Sigmoid colon (tissue), 7 donors: ENCODE measurements at places on chromosomes 4 and X. TPM values are rescaled to one million over a fixed set of nuclear protein-coding genes. Genes with fewer than 3 reads are reported as not detected.

MAGEE2 gene
- not detected for total RNA-seq

RP2 gene
- 8.9 TPM for total RNA-seq

DNA sequence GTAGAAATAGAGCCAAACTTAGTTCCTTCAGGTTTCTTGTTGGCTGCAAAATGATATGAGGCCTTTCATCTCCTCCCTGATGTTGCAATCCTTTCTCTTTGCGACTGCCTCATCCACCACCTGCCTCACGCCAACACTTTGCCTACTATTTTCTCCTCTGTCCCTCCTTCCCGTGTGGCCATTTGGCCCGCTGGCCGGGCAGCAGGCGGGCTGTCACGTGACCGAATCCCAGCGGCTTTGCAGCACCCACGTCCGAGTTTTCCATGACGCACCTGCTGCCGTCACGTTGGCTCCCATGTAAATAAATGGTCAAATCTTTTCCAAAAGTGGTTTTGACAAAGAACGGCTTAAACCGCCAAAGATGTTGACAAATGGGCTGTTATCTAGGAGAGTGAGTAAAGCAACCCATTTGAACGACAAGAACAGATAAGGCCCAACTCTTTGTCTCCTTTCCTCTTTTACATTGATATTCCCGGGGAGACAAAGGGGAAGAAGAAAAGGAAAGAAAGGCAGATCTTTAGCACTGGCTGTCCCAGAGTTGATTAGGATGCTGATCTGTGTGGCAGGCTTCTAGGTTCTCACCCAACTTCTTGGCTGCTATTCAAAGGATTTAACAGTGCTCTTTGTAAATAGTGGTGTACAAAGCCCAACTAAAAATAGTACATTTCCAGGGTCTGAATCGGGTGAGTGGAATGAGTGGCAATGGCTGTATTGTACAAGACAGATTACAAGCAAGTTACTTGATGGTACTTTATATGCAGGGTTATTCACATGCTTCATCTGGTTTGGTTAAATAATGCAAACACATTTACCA is 174.2 kb upstream of the JADE1 start:
- H3K27me3 ChIP-seq, result no peaks in the 10 kb centered on the region
- H3K27ac ChIP-seq, result no peak overlapping the region
- no peak overlapping the region for H3K4me3 ChIP-seq
- H3K36me3 ChIP-seq, result no peaks in the 10 kb centered on the region

CT45A3 gene
- total RNA-seq, result not detected

FGG gene
- total RNA-seq, result not detected

- H3K36me3 ChIP-seq, result no peaks in the 10 kb centered on the region
- H3K4me1 ChIP-seq, result no peaks in the 10 kb centered on the region
- no peak for DNase-seq
- no peaks in the 10 kb centered on the region for H3K27me3 ChIP-seq
Observed at GRCh38 chrX:56744996-56745395, 16.0 kb downstream of the NBDY start.

GRCh38 chr4:118557298-118557851 is 127.8 kb upstream of the METTL14 start:
- no peak for DNase-seq
- no peak overlapping the region for H3K27ac ChIP-seq
- H3K4me3 ChIP-seq, result no peak overlapping the region

RADX gene
- 5.1 TPM for total RNA-seq

- no peak overlapping the region for H3K4me3 ChIP-seq
- H3K4me1 ChIP-seq, result no peaks in the 10 kb centered on the region
- no peak for DNase-seq
- H3K36me3 ChIP-seq, result no peaks in the 10 kb centered on the region
- H3K27me3 ChIP-seq, result no peaks in the 10 kb centered on the region
- no peak overlapping the region for H3K27ac ChIP-seq
Observed at GRCh38 chr4:65696436-65696835, 26.1 kb upstream of the EPHA5 start.

DNA sequence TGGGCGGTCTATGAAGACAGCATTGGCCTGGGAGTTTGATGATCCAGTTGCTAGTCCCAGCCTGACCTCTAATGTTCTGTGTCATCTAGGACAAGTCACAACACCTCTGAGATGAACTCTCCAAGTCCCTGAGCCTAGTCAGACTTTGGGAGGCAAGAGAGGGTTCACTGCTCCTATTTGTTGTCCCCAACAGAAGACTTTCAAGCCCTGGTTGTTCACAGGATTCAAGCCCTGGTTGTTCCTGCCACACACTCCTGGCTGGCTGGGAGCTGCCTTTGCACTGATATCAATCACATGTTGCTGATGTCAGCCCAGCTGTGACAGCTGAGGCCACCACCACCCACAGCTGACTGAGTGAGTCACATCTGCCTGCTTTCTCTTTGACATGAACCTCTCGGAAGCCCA is 253.2 kb upstream of the RASGEF1B start:
- H3K27me3 ChIP-seq, result no peaks in the 10 kb centered on the region
- no peaks in the 10 kb centered on the region for H3K4me1 ChIP-seq
- H3K4me3 ChIP-seq, result no peak overlapping the region
- DNase-seq, result peak; percentile 74

GRCh38 chr4:174539571-174539970 is 17.3 kb upstream of the HPGD start:
- no peak for DNase-seq
- H3K4me3 ChIP-seq, result no peak overlapping the region
- no peaks in the 10 kb centered on the region for H3K4me1 ChIP-seq
- H3K36me3 ChIP-seq, result no peaks in the 10 kb centered on the region
- no peaks in the 10 kb centered on the region for H3K27me3 ChIP-seq

- no peak overlapping the region for H3K4me3 ChIP-seq
- H3K27ac ChIP-seq, result no peak overlapping the region
- no peaks in the 10 kb centered on the region for H3K27me3 ChIP-seq
- H3K36me3 ChIP-seq, result no peaks in the 10 kb centered on the region
- no peaks in the 10 kb centered on the region for H3K4me1 ChIP-seq
- no peak for DNase-seq
Observed at GRCh38 chr4:106614441-106614840, 245.9 kb upstream of the GIMD1 start.

DNA sequence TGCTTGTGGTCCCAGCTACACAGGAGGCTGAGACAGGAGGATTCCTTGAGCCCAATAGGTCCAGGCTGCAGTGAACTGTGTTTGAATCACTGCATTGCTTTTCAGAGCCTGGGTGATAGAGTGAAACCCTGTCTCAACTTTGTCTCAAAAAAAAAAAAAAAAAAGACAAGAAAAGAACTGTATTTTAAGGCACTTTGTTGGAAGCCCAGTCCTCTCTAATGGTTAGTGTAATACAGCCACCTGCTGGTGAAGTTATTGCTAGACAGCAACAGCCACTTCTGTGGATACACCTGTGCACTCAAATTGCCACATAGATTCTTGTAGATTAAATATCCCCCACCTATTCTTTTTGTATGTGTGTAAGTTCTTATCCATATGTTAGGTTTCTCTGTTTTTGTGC is 10.1 kb upstream of the FGG start:
- no peak overlapping the region for H3K27ac ChIP-seq
- no peaks in the 10 kb centered on the region for H3K36me3 ChIP-seq
- no peak overlapping the region for H3K4me3 ChIP-seq
- no peaks in the 10 kb centered on the region for H3K27me3 ChIP-seq
- H3K4me1 ChIP-seq, result no peaks in the 10 kb centered on the region

DNA sequence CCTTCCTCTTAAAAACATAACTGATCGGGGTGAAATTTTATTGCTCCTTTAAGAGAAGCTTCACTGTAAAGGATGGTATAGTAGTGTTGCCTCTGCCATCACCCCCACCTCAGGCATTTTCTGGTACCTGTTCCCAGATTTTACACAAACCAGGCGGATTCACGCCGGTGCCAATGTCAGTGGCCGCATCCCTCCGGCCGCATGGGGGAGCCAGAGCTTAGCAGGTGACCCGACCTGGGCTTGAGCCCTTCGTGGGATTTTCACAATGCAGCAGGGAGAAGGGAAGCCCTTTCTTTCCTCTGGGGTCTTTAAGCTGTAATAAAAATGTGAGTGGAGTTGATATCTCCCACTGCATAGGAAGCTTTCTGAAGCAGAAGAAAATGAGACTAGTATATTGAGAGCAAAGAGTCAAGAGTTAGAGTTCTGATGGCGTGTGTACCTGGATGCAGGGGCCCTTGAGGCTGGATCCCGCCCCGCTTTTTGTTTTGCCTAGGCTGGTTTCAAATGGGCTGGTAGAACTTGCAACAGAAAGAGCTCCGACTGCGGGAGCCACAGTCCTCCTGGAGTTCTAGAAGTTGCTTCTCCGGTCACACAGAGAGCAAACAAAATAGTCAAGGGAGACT is 59.4 kb downstream of the POLR2B start:
- H3K27me3 ChIP-seq, result no peaks in the 10 kb centered on the region
- peak overlapping the region; percentile 43 for H3K27ac ChIP-seq
- DNase-seq, result peak; percentile 82
